Left renal pelvis (tissue), 4 donors: ENCODE measurements at places on chromosomes 3 and 15.
A peak's percentile ranks its signal among the peaks of the same experiment; 100 is the strongest.

- peak; percentile 64 for DNase-seq
Measured at GRCh38 chr15:29822684-29823459, 604 bp upstream of the TJP1 start.

DNA sequence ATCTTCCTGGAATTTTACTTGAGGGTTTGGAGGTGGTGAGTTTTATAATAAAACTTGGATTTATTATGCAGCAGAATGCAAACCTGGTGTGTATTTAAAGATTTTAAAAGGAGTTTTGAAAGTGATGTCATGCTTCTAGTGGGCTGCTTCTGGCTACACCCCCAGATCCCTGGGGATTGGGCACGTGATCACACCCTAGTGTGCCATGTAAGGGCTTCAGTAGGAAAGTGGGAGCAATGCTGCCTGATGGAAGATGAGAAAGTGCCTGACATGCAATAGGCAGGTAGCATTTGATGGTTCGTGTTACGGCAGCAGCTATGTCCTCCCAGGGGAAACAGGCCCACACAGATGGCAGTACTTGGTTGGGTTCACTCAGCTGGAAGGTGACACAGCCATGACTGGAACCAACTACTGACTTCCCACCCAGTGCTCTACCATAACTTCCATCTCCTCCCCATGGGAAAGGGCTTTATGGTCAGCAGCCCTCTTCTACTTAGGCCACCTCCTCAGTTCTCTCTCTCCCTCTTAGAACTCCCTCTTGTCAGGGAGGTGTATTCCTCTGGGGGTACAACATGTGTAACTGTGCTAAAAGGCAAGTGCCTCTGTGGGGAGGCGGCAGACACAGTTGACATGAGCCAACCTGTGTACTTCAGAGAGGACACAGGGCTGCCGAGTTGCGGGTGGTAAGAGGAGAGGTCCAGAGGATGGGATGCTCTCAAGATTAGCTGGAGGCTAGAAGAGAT is 5.6 kb downstream of the ITPKA start:
- no peak for DNase-seq

- DNase-seq = no peak
Measured at GRCh38 chr3:150210461-150211110, 197.5 kb upstream of the TSC22D2 start.

- DNase-seq = no peak
Measured at GRCh38 chr15:78392430-78392829, 45.6 kb upstream of the IREB2 start.

- DNase-seq = no peak
Measured at GRCh38 chr3:55165278-55165677, 237.4 kb upstream of the LRTM1 start.

DNA sequence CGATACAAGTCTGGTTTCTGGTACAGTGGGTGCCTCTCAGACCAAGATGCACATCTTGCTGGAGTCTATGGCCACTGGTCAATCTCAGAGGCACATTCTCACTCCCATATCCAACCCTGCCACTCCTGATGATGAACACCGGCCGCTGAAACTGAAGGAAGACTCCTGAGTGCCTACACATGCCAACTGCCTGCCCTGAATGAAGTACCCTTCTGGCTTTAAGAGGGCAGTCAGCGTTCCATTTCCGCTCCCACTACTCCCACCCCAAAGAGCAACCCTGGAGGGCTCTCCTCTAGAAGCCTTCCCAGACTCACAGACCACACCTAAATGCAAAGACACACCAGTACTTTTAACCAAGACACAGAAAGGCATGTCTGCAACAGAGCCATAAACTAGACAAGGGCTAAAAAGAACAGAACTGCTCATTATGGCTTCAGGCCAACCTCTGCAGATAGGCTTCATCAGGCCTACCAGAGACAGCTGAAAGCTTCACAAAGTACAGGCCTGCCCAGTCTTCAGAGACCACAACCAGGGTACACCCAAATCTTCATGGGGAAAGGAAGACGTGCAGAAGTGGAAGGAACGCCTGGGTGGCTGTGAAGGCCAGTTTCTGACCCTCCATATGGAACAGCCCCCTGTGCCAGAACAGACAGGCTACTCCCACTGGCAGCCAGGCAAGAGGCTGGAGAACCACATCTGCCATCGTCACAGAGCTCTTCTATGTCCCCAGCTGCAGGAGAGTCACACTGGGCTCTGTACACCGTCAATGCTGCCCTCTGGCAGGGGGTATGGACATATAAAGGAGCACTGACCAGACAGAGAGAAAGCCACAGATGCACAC is 14.3 kb downstream of the ANP32A start:
- DNase-seq = no peak

- no peak for DNase-seq
Measured at GRCh38 chr15:27234593-27234992, 263.6 kb downstream of the GABRG3 start.

DNA sequence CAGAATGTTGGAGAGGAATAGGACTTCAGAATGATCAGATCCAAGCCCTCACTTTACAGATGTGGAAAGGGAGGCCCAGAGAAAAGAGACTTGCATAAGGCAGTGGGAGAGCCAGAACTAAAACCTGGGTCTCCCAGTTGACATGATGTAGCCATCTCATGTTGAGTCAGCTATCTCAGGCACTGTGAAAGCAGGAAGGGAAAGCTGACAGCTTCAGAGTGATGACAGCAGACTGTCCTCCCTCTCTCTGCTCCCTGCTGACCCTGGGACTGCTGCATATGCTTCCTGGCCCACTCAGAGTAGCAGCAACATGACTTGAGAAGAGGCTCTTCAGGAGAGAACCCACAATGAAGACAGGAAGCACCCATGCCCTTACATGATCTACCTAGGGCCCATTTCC is 14.7 kb downstream of the FHIT start:
- DNase-seq = no peak

DNA sequence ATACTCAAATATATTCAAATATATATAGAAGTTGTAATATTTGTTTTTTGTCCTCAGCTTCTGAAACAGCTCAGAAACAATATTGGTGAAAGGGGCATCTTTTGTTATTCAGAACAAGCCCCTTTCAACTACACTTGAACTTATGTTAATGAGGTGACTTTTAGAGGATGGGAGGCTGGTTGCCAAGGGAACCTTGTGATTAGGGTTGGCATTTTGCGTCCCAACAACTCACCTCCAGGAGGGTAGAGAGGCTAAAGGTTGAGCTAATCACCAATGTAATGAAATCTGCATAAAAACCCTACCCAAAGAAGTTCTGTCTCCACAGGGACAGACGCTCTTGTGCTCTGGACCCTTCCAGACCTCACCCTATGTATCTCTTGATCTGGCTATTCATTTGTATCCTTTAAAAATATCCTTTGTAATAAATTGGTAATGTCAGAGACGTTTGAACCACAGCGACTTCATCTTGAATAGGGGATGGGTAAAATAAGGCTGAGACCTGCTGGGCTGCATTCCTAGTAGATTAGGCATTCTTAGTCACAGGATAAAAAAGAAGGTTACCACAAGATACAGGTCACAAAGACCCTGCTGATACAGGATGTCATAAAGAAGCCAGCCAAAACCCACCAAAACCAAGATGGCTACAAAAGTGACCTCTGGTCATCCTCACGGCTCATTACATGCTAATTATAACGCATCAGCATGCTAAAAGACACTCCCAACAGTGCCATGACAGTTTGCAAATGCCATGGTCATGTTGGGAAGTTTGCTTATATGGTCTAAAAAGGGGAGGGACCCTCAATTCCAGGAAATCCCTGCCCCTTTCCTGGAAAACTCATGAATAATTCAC is 111.1 kb downstream of the FMN1 start:
- DNase-seq = no peak

DNA sequence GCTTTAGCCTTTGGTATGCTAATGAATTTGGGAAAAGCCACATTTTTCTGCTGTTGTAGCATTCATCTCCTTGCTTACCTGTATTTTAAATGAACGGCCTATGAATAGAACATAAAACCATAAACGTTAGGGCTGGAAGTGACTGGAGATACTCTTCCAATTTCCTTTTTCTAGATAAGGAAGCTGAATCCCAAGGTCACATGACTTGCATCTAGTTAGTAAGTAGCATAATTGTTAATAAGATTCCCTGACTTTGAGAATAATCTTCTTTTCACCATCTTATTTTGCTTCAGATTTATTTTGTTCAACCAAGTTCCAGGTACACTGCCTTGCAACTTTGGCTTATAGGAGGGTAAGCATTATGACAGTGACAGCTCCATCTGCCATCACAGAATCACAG is 20.7 kb upstream of the EDEM1 start:
- no peak for DNase-seq

GRCh38 chr15:68375716-68376220 is 56.2 kb downstream of the ITGA11 start:
- no peak for DNase-seq

- no peak for DNase-seq
Measured at GRCh38 chr3:36493051-36493450, 112.7 kb downstream of the STAC start.

- no peak for DNase-seq
Measured at GRCh38 chr15:36332301-36332700, 247.1 kb upstream of the CDIN1 start.

DNA sequence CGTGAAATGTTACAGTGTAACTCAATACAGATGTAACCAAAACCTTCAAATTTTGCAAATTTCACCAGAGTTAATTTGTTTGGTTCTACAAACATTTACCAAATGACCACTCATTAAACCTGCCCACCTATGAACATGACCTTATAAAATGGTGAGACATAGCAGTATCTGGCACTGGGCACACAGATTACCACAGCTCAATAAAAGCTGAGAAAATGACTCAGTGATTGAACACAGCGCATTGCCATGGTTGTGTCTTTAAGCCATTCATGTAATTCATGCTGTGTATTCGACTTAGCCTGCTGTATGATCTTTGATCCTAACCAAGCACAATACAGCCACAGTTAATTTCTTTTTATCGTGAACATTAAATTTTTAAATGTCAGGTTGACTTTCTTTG is 11.3 kb downstream of the PPARG start:
- no peak for DNase-seq

DNA sequence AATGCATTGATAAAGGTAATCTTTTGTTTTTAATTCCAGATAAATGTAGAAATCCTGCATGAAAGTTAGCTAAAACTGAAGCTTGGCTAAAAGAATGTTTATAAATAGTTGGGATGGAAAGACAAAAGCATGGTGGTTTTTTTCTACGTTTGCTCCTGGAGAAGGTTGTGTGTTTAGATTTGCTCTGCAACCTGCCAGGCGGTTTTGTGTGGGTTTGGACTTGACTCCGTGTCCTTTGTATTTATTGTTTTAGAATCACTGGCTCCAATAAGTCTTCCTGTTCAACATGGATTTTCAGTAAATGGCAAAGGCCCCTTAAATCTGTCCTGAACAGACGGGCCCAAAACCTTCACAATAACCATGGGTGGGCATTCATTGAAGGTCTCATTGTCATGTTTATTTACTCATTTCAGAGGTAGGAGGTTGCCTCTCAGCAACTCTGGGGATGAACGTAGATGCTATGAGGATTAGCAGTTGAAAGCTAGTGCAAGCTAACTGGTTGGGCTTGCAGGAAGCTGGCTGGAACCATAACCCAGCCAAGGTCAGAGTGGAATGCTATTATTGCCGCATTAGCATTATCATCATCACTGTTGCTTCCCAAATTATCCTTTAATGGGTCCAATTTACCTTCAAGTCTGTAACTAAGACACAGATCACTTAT is 60.6 kb upstream of the ADAMTS9 start:
- DNase-seq = no peak

DNA sequence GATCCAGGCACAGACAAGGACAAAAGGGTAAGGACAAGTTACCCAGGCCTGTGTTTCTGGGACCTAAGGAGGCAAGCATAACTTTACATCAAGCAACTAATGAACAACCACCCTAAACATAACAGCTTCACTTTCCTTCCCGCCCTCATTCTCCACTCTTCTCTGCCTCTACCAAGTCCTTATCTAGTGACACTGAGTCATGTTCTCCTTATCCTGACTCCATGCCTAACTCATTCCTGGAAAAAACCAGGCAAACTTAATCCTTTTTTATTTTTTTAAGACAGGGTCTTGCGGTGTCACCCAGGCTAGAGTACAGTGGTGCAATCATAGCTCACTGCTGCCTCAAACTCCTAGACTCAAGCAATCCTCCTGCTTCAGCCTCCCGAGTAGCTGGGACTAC is 44.5 kb downstream of the TMEM44 start:
- no peak for DNase-seq

GRCh38 chr3:81732642-81733041 is 28.8 kb downstream of the GBE1 start:
- no peak for DNase-seq

DNA sequence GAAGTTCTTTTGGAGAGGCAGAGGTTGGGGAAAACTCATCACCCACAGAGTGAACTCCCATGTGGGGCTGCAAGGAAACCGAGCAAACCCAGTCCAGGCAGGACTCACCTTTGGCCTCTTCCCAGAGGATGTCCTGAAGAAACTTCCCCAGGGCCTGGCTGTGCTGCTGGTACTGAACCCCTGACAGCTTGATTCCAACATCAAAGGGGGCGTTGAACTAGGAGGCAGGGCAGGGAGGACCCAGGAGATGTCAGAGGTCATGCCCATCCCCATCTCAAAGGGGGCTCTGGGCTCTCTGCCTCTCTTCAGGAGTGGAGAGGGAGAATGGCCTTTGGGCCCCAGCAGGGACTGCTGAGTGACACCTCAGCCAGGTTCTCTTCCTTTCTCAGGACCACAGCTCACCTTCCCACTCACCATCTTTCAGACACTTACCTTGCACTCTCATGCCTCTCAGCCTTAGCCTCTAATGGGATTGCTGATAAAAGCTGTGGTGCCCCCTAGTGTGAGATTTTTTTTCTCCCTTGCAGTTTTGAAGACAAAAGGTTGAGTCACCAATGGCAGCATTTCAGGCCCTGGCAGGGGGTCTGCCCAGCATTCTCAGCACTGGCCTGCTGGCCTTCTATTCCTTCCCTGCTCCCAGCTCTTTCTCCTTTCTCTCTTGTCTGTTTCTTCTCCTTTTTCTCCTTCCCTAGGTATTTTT is 6.0 kb downstream of the GHRL start:
- no peak for DNase-seq

DNA sequence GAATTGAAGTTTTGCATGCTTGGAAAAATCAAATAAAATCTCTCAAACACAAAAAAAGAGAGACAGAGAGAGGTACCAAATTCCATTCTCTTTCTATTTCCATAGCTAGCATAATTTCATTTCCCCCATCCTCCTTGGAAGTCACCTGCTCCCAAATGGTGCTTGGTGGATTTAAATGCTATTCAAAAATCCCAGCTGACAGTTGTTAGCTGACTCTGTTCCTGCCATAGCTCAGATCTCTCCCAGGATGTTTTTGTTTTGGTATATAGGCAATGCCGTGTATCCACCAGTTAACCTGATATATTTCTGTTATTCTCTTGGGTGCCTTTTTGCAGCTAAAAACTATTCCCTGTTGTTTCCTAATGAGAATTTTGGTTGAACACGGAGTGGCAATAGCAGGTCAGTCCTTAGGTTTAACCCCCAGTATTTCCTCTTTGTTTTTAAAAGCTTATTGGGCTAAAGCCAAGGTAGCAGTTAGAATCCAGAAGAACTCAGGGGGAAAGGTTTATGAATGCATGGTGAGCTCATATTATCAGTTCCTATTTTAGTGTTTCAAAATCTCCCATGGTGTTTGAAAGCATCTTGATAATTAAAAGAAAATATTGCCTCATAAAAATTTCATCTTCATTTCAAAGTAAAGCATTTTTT is 240.0 kb upstream of the GBE1 start:
- no peak for DNase-seq
